ENCODE measurements at places on chromosomes 4 and X. TPM values are rescaled to one million over a fixed set of nuclear protein-coding genes. Genes with fewer than 3 reads are reported as not detected.

DNAAF6 gene
- not detected for total RNA-seq

MAGEA1 gene
- total RNA-seq: not detected

RPA4 gene
- 0.33 TPM for total RNA-seq

CLDN34 gene
- total RNA-seq: not detected

TMPRSS11A gene
- under 0.01 TPM for total RNA-seq

UGT2B10 gene
- not detected for total RNA-seq

GPR34 gene
- not detected for total RNA-seq

RAB40AL gene
- not detected for total RNA-seq

TEX13D gene
- total RNA-seq: not detected

SYTL5 gene
- total RNA-seq: 0.08 TPM

TRPC5OS gene
- not detected for total RNA-seq

GAGE12H gene
- not detected for total RNA-seq

CXCL9 gene
- total RNA-seq: not detected

AMBN gene
- not detected for total RNA-seq

CLNK gene
- total RNA-seq: not detected

SLC49A3 gene
- total RNA-seq: 11.6 TPM

MTNR1A gene
- not detected for total RNA-seq

SHOX gene
- total RNA-seq: not detected

PKD2 gene
- 197 TPM for total RNA-seq

P2RY4 gene
- total RNA-seq: 0.09 TPM

DLG3 gene
- 15.4 TPM for total RNA-seq

KLF3 gene
- 22.3 TPM for total RNA-seq

TLR3 gene
- 3.3 TPM for total RNA-seq

GRID2 gene
- 0.63 TPM for total RNA-seq

UGT2B17 gene
- total RNA-seq: not detected

DAPP1 gene
- total RNA-seq: not detected

PDZD4 gene
- 0.09 TPM for total RNA-seq

TSPYL2 gene
- 17.5 TPM for total RNA-seq

PPAT gene
- total RNA-seq: 18.4 TPM

AASDH gene
- total RNA-seq: 16.9 TPM

CXorf65 gene
- total RNA-seq: not detected

EMCN gene
- 0.90 TPM for total RNA-seq

TMEM154 gene
- 5.5 TPM for total RNA-seq

PARM1 gene
- 0.63 TPM for total RNA-seq
